ENCODE measurements at places on chromosomes 5 and 9.

GRCh38 chr5:73119451-73120157 is 771 bp upstream of the TMEM171 start:
- peak; percentile 29 for DNase-seq

DNA sequence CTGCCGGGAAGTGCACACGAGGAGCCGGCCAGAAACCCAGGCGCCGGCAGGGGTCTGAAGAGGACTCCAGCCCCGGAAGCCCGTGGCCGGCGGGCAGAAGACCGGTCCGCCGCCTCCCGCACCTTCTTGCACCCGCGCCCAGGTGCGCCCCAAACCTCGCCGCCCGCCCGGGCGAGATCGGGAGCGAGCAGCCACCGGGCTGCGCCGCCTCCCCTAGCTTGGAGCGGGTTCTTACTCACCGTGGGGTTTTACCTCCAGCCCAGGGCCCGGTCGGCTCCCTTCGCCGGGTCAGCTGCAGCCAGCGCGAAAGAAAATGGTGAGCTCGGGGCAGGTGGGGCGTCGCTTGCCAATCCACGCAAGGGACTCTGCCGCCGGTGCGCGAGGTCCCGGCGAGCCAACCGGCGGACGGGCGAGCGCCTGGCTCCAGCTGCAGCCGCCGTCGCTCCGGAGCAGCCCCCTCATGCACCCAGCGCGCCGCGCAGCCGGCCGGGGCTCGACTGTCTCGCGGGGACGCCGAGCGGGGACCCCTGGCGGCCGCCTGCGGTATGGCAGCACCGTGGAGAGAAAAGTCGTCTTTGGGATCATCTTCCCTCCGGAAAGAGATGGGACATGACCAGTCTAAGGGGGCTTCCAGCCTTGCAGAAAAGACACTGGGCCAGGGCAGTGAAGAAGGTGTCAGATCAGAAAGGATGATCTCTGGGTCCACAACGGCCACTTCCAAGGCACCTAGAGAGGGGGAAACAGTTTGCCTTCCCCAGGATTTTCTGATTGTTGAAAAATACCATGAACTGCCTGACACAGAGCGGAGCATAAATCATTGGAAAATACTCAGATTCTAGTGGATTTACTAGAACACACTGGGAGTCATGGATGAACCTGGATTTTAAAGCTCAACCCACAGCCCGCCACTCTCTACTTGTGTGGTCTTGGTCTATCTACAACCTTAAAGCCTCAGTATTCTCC is at the start of gene MOB3B:
Gene MOB3B, minus strand, starts transcription at position 499 of the 963 bp plus-strand sequence. CDS start 74,264 bp downstream, outside the sequence.
- peak; percentile 84 for DNase-seq

- DNase-seq = peak; percentile 26
These were observed 294.3 kb downstream of the TAF11L14 start for GRCh38 chr5:17928581-17928981.

DNA sequence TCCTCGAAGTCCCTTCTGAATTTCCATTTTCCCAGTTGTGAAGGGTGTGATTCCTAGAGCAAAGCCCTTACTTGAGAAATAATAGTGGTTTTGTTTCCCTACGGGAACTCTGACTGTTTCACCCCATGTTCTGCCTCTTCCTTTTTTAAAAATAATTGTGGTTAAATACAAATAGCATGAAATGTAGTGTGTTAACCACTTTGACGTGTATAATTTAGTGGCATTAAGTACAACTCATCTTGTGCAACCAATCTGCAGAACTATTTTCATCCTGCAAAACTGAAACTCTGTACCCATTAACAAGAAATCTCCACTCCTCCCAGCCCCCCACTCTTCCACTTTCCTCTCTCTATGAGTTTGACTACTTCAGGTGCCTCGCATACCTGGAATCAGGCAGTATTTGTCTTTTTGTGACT is 35.6 kb upstream of the HAND1 start:
- no peak for DNase-seq

DNA sequence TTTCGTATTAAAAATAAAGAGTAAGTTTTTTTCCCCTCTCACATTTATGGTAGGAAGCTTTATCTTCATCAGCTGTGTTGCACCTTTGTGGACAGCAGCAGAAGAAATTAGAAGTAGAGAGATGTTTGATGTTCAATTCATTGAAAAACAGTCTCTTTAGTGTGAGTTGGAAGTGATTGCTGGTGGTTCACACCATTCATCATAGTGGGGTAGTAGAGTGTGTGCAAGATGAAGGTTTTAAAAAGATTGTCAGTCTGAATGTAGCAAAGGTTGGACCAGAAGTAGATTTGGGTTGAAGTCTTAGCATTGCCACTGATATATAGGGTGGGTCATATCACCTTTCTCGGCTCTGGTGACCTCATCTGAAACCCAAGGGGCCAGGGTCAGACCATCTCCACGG is 10.4 kb downstream of the ARHGEF28 start:
- no peak for DNase-seq

DNA sequence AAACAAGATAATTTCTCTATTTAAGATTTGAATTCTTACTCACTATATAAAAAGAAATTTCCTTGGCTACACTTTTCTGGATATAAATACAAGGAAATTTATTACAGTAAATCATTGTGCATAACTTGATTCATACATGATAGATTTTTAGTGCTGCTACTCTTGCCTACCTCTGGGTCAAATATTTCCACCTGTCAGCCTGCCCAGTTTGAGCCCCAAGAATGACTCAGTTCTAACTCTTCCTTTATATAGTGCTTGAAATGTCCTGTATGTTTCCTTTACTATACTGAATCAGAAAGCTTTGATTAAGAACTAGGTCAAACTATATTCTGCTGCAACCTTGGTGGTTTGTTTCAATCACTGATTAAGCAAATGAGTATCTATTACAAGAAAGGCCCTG is 147.4 kb upstream of the FTMT start:
- DNase-seq = no peak

GRCh38 chr9:99823681-99824377 is 2.1 kb downstream of the NR4A3 start:
- peak; percentile 26 for DNase-seq

DNA sequence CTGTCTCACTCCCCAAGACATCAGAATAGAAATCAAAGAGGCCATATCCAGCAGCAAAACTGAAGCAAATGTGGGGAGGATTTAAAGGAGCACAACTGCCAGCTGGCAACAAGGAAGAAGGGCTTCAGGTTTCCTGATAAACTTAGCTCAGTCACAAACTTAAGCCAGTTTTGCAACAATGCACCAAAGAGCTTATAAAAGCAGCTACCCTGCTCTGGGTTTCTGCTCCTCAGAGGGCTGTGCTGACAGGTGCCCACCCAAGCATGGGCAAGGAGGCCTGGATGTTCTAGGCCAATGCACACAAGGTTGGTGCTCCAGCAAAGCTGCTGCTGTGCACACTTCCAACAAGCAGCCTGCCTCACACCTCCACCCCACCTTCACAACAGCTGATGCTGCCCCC is 132.9 kb downstream of the SIL1 start:
- DNase-seq = no peak

- DNase-seq = peak; percentile 20
These were observed 2.0 kb upstream of the RALGDS start for GRCh38 chr9:133122935-133123611.

DNA sequence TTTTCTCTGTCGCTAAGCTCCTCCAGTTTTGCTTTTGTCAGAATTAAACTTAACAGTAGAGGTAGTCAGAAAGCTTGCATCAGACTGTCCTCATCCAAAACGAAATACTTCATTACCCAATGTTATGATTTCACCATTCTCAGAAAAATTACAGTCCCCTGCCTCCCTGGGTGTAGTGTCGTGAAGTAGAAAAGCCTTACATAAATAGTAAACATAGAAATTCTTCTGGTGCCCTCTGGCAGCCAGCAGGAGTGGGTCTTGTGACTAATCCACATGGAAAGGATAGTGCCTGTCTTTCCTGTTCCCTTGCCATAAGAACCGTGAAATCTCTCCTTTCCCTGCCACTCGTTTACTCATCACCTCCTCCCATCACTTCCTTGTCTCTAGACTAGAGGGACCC is 230.6 kb downstream of the GNA14 start:
- DNase-seq = no peak

DNA sequence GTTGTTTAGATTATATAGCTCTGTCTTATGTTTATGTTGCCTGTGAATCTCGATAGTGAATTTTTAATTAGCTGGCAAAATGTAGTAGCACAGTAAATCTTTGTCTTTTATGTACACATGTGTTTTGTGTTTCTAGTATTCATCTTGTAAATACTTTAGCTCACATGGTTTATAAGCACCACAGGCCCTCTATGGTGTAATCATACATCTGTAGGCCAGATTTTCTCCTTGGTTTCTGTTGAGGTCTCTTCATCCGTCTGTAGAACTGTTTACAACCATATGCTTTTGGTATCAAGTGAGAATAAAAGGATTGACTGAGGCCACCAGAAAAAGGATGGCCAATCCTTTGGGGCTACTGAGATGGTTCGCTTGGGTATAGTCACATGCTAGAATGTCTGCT is 45.0 kb downstream of the PRR16 start:
- no peak for DNase-seq

DNA sequence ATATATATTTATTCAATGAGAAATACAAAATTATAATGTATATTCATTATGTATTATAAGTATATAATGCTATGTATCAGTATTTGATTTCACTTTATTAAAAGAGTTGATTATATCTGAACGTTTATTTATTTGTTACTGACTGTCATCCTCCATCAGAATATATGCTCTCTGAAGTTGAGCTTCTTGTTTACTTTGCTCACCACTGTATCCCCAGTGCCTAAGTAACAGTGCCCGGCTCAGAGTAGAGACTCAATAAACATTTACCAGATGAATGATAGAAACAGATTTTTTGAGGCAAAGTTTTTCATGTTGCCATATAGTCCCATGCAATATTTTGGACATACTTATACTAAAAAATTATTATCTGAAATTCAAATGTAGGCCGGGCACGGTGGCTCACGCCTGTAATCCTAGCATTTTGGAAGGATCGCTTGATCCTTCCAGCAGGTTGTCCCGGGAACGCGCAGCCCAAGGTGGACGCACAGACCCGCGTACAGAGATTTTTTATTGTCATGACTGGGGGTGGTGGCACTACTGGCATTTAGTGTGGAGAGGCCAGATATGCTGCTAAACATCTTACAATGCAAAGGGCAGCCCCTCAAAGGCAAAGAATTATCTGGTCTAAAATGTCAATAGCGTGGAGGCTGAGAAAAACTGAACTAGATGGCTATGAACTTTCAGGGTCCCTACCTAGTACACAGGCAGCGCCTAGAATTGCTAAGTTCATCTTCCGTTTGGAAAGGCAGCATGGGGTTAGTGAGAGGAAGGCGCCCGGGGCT is 761 bp upstream of the DNAJC25 start:
- no peak for DNase-seq

- DNase-seq = no peak
These were observed 252.2 kb downstream of the GOLPH3 start for GRCh38 chr5:31921852-31922305.

- DNase-seq = no peak
These were observed 80.1 kb downstream of the SPTLC1 start for GRCh38 chr9:92035146-92035545.

DNA sequence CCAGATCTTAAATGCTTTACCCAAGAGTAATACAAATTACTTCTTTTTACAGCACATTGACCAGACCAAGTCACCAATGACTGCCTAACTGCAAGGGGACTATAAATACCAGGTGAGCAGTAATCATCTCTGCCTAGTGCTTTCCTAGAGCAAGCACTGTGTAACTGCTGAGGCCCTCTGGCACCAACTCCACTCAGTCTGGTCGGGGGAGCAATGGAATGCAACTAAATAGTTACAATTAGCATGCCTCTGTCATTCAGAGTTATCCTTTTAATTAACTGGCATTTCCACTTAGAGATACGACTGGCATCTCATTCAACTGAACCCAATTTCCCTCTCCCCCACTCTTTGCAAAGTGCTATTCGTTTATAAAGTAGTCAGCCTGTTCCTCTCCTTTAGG is 1309.1 kb upstream of the DMAC1 start:
- no peak for DNase-seq

- no peak for DNase-seq
These were observed 126.0 kb downstream of the GABRB2 start for GRCh38 chr5:161420521-161420920.

GRCh38 chr5:173622183-173623047 is 6.0 kb upstream of the BOD1 start:
- DNase-seq = no peak

GRCh38 chr5:138716456-138716924 is 36.7 kb upstream of the CTNNA1 start:
- no peak for DNase-seq

- DNase-seq = peak; percentile 21
These were observed 27.4 kb downstream of the FAM219A start for GRCh38 chr9:34430843-34431437.

GRCh38 chr9:84609779-84610178 is 59.8 kb upstream of the NTRK2 start:
- DNase-seq = no peak

GRCh38 chr5:1010181-1010510 is 1.5 kb downstream of the NKD2 start:
- DNase-seq = no peak
